ENCODE measurements at places on chromosomes 4 and X. TPM values are rescaled to one million over a fixed set of nuclear protein-coding genes. Genes with fewer than 3 reads are reported as not detected.
A peak's percentile ranks its signal among the peaks of the same experiment; 100 is the strongest.

Gene SEC31A
- 204 TPM for total RNA-seq

Gene CXCL6
- 8.2 TPM for total RNA-seq

DNA sequence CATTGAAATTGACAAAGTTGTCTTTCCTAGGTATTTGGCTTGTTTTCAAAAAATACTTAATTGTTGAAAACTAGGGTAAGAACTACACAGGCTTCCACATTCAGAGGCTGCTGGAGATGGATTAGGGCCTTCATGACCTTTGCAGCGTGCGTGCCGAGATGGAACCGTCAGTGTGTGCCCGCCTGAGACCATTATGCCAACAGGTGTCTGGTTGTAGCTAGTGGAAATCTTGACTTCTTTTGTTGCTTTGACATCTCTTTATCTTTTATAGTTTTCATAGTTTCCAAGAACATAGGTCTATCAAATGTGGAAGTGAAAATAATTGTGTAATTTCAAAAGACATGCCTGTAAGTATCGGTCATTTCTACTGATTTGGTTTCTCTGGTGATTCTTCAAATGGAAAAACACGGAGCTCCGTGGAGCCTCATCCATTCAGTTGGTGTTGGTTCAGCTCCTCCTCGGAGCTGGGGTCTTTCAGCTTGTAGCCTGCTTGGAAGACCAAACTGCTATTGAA, 38.9 kb upstream of the CLCN4 start:
- DNase-seq: no peak

Gene MAP3K15
- 3.7 TPM for total RNA-seq

- peak; percentile 60 for DNase-seq
These were observed 474.0 kb upstream of the TECRL start for GRCh38 chr4:64883087-64883807.

GRCh38 chr4:85113706-85114105, 147.2 kb upstream of the WDFY3 start:
- no peak for DNase-seq

Gene TEX13D
- total RNA-seq: not detected

Gene KCNIP4
- total RNA-seq: 43.9 TPM

Gene AMMECR1
- total RNA-seq: 11.0 TPM

Gene USP17L12
- total RNA-seq: not detected

Measured in kidney (tissue), 22 donors.